ENCODE measurements at places on chromosomes 2 and 18. TPM values are rescaled to one million over a fixed set of nuclear protein-coding genes. Genes with fewer than 3 reads are reported as not detected.

- no peaks in the 10 kb centered on the region for H3K36me3 ChIP-seq
- H3K27ac ChIP-seq: no peak overlapping the region
- H3K27me3 ChIP-seq: no peaks in the 10 kb centered on the region
- peaks cover 3% of the 10 kb centered on the region for H3K4me1 ChIP-seq
Observed at GRCh38 chr2:159125858-159126257, 157.4 kb downstream of the TANC1 start.

DNA sequence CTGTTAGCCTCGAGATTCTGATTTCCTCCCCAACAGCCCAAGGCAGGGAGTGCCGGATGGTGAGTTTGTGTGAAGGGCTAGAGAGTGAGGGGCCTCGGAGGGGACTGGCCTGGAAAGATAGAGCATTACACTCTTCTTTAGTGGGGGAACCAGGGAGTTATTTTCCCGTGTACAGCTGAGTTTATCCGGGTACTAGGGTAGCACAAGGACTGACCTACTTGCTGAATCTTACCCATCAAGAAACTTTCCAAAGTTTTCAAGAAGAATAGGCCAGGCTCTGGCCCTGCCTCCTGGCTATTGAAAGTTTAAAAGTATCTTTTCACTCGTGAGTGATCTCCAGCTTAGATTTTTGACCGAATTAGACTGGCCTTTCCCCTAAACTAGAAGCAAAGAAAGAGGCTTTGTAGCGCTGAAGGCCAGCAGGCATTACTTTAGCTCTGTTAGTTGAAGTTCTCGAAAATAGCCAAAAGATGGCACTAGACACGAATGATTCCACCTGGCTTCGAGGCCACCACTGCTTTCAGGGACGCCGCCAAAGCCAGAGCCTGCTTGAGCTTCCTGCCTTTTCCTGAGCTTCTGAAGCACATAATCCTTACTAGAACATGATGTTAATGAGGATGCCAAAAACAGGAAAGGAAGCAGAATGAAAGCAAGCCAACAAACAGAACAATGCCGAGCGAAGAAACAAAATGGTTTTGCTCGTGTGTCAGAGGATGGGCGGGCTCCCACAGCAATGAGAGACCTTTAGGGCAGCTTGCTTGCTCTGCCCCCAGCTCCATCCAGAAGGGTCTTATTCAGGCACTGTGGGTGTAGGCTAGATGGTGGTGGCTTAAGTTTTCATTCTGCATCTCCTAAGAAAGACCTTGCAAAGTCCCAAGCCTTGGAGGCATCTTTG, 55.8 kb downstream of the TSN start:
- peak; percentile 61 for DNase-seq
- H3K27me3 ChIP-seq: no peaks in the 10 kb centered on the region
- no peak overlapping the region for H3K4me3 ChIP-seq
- H3K36me3 ChIP-seq: no peaks in the 10 kb centered on the region
- H3K27ac ChIP-seq: no peak overlapping the region

DNA sequence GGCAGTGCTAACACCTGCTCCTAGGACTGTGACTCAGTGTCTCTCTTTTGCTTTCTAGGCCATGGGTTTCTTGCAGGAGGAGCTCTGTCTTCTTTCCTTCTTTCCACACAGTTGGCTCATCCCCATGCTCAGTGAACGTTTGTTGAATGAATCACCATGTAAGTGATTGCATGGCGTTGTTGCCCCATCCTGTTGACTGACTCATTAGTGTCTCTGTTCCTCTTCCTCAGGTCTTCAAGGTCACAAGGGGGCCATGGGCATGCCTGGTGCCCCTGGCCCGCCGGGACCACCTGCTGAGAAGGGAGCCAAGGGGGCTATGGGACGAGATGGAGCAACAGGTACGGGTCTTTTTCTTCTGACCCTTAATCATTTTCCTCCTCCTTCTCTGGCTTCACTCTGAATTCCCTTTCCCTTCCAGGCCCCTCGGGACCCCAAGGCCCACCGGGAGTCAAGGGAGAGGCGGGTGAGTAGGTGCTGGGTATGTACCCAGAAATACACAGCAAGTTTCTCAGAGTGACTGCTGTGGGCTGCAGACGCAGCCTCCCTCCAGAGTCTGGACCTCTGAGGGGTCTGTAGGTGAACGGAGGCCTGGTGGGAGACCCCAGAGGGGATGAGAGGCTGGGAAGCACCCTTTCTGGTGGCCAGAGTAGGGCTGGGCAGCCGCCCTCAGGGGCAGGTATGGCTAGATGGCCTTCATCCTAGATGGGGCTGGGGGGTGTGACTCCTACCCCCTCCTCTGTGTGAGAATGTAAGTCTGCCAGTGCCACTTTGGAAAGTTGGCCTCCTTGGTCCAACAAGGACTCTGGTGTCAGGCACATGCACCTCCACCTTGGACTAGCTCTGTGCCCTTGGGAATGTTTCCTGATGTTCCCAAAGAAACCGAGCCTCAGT, 32.4 kb downstream of the MARCO start:
- H3K36me3 ChIP-seq: no peaks in the 10 kb centered on the region
- H3K27me3 ChIP-seq: no peaks in the 10 kb centered on the region
- H3K4me3 ChIP-seq: no peak overlapping the region
- no peak for DNase-seq
- no peaks in the 10 kb centered on the region for H3K4me1 ChIP-seq

DNA sequence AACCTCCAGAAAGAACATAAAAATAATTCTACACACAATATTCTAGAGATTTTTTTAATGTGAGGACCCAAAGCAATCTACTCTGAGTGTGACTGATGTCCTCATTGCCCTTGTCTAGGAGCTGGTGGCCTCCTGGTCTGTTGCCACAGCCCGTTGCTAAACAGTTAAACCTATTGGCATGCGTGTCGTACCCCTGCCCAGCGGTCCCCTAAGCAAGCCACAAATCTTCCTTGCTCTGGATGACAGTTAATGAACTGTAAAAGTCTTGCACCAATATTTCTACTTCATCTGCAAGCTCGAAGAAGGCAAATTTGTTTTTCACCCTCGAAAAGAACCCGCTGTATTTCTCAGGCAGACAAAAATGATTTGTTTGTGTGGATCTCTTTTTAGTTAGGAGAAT, 489.1 kb upstream of the MEX3C start:
- no peak overlapping the region for H3K27ac ChIP-seq
- no peaks in the 10 kb centered on the region for H3K36me3 ChIP-seq
- H3K4me1 ChIP-seq: no peaks in the 10 kb centered on the region
- DNase-seq: no peak
- no peak overlapping the region for H3K4me3 ChIP-seq

DNA sequence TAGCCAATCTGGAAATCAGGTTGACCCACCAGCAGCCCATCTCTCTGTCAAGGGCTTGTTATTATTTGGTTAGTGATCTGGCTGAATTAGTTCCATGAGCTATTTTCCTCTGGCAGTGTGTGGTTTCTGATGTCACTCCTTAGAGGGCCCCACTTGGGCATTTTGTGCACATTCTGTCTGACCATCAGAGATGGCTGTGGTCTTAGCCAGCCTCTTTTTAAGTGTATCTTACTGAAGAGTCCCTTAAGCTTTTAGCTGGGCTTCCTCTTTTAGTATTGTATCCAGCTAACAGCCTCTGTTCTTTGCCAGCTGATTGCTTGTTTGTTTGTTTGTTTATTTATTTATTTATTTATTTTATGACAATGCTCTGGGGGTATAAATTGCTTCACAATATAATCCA, 951.1 kb upstream of the CNTNAP5 start:
- H3K4me1 ChIP-seq: no peaks in the 10 kb centered on the region
- H3K4me3 ChIP-seq: no peak overlapping the region
- DNase-seq: no peak
- H3K36me3 ChIP-seq: no peaks in the 10 kb centered on the region
- no peaks in the 10 kb centered on the region for H3K27me3 ChIP-seq
- H3K27ac ChIP-seq: no peak overlapping the region

GRCh38 chr2:238510911-238511613, 84.3 kb downstream of the ASB1 start:
- no peaks in the 10 kb centered on the region for H3K27me3 ChIP-seq
- no peak overlapping the region for H3K27ac ChIP-seq
- H3K36me3 ChIP-seq: no peaks in the 10 kb centered on the region
- DNase-seq: no peak
- no peaks in the 10 kb centered on the region for H3K4me1 ChIP-seq

GRCh38 chr2:181754105-181754504, 73.8 kb upstream of the NEUROD1 start:
- no peak overlapping the region for H3K27ac ChIP-seq
- H3K27me3 ChIP-seq: no peaks in the 10 kb centered on the region
- no peak overlapping the region for H3K4me3 ChIP-seq
- H3K36me3 ChIP-seq: no peaks in the 10 kb centered on the region
- H3K4me1 ChIP-seq: no peaks in the 10 kb centered on the region

GRCh38 chr2:112993831-112994230, 11.4 kb upstream of the IL36A start:
- H3K36me3 ChIP-seq: no peaks in the 10 kb centered on the region
- no peak for DNase-seq
- no peak overlapping the region for H3K27ac ChIP-seq
- no peaks in the 10 kb centered on the region for H3K4me1 ChIP-seq
- no peak overlapping the region for H3K4me3 ChIP-seq

DNA sequence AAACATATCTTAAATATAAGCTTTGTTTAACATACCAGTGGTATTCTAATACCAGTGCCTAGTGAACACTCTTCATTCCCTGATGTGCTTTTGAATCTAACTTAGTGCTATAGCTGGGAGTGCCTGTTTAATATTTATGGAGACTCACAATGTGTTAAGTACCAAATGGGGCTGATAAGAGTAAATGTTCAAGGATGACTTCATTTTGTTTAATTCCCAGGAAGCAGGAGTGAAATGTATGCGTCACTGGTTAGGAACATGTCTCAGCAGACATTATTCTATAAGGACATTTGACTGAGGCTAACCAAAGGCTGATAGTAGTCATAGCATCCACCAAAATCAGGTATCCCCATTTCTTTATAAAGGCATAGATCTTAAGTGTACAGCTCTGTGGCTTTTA, 31.7 kb upstream of the LINC00305 start:
- H3K27ac ChIP-seq: no peak overlapping the region
- H3K4me1 ChIP-seq: no peaks in the 10 kb centered on the region
- H3K4me3 ChIP-seq: no peak overlapping the region
- no peaks in the 10 kb centered on the region for H3K36me3 ChIP-seq

DNA sequence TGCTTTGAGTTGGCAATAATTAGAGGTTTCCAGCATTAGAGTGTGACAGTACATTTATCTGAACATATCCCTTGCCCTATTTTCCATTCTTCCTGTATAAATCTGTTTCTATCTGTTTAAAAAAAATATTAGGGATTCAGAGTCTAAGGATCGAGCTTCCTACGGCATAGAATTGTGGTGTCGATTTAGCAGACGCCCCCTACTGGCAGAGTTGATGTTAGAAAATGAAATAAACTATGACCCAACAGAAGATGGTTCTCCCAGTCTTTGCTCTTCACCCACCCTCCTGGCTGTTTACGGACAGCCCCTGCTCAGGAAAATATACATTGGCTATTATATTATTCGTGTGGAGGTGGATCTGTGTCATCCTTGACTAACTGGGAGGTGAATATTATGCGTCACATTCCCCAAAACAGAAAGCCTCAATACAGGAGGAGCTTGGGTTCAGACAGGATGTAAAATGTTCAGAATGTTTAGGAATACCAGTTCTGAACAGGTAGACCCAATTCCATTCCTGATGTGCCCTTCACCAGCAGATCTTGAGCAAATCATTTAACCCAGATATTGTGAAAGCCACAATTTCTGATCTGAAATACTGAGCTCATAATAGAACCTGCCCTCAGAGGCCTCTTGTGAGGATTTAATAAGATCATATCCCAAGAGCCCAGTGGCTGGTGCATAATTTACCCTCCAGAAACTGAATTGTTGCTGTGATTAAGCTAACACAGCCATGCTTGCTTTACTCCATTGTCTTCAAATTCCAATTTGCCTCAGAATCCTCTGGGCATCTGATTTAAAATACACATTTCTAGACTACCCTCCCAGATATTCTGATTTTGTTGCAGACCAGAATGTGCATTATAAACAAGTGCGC, 10.8 kb upstream of the ERMN start:
- no peak overlapping the region for H3K27ac ChIP-seq
- no peaks in the 10 kb centered on the region for H3K36me3 ChIP-seq
- DNase-seq: no peak

DNA sequence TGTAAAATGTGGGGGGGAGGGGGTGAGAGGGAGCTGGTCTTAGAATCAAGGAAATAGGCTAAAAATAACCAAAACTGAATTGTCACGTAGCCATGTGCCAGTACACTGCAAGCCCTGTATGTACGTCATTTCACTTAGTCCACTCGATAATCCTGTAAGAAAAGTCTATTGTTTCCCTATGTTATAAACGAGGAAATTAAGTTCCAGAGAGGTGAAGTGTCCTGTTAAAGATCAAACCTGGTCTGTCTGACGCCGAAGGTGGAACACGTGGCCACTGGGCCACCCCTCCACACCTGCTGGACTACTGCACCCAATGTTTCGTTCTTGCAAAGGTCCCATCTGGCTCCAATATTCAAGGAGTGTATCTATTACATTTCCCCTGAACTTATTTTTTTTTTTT, 29.6 kb downstream of the TFCP2L1 start:
- no peaks in the 10 kb centered on the region for H3K4me1 ChIP-seq
- H3K27me3 ChIP-seq: no peaks in the 10 kb centered on the region
- no peak for DNase-seq
- H3K36me3 ChIP-seq: no peaks in the 10 kb centered on the region
- H3K4me3 ChIP-seq: no peak overlapping the region
- H3K27ac ChIP-seq: no peak overlapping the region

GRCh38 chr2:9739531-9739964, 103.7 kb upstream of the TAF1B start:
- H3K27me3 ChIP-seq: no peaks in the 10 kb centered on the region
- peak; percentile 48 for DNase-seq
- H3K36me3 ChIP-seq: no peaks in the 10 kb centered on the region
- no peak overlapping the region for H3K27ac ChIP-seq
- H3K4me3 ChIP-seq: peak overlapping the region; percentile 26

TM4SF20 gene
- not detected for total RNA-seq

SERPINB4 gene
- total RNA-seq: not detected

STPG4 gene
- not detected for total RNA-seq

CABYR gene
- total RNA-seq: 1.1 TPM

MOCOS gene
- total RNA-seq: 8.8 TPM
